ENCODE measurements at places on chromosomes 1 and 21.

DNA sequence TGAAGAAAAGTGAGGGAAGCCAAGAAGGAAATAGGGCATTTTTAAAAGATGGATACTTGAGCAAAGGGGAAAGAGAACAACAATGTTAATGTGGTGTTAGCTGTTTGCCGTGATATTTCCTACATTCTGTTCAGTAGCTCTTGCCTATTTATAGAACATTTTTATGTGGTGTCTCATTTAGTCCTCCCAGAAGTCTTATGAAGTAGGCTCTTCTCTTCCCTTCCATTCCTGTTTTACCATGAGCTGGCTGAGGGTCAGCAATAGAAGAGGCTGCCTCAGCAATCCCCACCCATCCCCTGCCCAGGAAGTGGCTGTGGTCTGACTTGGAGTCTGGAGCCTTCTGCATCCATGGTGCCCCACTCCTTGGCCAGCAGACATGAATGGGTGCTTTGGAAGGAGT lies 60.1 kb downstream of the KIAA0040 start:
- DNase-seq: no peak

DNA sequence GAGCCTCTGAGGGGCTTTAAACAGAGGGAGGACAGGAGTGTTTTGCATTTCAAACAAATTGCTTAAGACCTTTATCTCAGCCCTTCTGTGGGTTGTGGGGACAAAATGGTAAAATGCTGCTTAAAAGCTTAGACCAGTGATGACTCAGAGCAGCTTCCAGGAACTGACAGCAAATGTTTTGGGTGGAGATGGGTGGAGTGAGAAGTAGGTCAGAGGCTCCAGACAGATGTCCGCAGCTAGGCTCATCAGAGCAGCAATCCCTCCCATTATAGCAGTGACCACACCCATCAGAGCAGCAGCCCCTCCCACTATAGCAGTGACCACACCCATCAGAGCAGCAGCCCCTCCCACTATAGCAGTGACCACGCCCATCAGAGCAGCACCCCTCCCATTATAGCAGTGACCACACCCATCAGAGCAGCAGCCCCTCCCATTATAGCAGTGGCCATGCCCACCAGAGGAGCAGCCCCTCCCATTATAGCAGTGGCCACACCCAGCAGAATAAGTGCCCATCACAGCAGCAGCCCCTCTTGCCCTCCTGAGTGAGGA lies 532.2 kb downstream of the MATN1 start:
- DNase-seq: no peak

GRCh38 chr1:221294242-221294641 lies 415.0 kb downstream of the HLX start:
- DNase-seq: no peak

DNA sequence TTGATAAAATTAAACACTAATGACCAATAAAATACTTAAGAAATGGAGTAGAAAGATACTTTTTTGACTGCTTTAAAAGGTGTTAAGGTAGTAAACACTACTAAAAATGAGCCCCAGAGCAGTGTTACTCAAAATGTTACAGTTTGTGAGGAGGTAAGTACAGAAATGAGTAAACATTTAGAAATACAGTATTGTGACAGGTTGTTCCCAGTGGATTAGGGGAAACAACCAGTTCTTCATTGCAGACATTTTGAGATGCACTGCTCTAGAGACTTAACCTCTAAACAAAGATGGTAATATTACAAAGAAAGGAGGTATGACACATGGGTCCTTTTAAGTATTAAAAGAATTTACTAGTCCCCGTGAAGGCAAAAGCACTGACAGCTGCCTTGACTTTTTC lies 12.7 kb downstream of the DHX9 start:
- DNase-seq: no peak

- DNase-seq: peak; percentile 54
These were observed 50.8 kb downstream of the RHBG start for GRCh38 chr1:156419854-156420204.

DNA sequence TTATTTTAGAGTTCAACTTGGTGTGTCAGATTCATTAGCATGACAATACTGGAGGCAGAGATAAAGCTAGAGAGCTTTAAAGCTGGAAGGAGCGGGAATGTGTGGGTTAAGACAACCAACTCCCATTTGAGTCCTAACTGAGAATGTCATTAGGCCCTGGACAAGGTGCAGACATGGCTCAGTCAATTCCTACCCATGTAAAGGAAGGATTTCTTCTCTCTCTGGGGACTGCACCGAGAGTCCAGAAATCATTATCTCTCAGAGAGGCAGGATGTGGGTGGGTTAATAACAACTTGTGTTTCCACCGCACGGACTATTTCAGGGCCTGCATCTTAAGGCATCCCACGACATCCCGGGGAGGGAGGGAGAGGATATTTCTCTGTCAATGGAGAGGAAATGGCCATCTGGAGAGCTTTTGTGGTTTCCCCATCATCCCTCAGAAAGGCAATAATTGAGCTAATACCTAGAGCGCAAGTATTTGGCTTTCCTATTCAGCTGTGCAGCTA lies 46.7 kb upstream of the SARS1 start:
- DNase-seq: no peak

DNA sequence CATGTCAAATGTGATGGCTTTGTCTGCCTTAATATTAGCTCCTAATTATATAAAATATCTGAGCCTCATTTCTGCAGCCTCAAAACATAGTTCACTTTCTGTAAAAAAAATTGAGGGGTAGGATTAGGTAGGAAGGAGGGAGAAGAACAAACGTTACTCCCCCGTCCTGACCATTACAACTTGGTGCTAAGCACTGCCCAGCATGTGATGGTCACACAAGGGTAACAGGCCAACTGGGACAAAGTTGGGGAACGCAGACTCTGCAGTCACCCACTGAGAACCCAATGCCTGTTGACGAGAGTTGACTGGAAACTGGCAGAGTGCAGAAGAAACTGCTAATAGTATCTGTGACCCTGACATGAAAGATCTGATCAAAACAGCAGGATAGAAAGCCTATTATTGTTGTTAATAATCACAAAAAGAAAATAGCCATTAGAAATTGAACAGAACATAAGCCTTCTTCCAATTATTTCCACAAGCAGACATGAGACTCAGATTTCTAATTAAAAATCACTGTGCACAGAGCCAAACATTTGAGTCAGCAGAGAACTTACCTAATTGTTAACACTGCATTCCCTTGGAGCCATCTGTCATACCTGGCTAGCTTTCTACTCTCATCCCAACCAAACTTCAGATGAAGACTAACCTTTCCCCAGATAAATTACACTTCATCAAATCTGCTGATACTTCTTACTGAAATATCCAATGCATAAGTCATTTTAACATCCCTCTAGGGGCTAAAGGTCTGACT lies 5.5 kb downstream of the SORT1 start:
- DNase-seq: no peak

DNA sequence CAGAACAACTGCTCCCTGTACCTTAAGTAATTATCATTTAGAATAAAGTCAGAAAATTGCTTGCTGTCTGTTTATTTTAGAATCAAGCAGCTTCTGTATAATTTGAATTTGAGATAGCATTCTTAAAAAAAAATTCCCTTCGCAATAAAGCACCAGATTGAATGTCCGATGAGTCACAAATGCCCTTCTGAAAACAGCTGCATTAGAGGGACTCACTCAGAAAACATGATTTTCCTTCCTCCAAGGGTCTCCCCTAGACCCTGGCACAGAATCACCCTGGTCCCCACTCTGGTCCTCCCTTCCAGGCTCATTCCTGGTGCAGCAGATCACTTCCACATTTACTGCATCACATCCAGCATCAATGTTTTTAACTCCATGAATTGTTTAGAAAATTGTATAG lies 471.1 kb upstream of the VAMP3 start:
- no peak for DNase-seq

DNA sequence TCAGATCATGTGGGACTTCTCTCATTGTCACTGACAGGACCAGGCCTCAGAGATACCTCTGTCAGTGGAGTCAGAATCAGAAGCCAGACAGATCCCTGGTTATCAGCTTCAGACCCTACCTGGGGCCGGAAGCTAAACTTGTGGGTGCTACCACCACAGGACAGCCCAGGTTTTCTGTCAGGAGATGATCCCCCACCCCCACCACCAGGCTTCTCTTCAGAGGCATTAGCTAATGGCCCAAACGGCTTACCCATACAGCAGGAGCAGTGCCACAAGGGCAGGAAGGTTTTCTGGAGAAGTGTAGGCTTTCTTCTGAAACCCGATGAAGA lies 105.5 kb downstream of the ABCA4 start:
- DNase-seq: no peak

GRCh38 chr21:44010429-44010828 lies 1.7 kb upstream of the TRAPPC10 start:
- DNase-seq: no peak

GRCh38 chr1:94660994-94661393 lies 119.4 kb upstream of the F3 start:
- no peak for DNase-seq

DNA sequence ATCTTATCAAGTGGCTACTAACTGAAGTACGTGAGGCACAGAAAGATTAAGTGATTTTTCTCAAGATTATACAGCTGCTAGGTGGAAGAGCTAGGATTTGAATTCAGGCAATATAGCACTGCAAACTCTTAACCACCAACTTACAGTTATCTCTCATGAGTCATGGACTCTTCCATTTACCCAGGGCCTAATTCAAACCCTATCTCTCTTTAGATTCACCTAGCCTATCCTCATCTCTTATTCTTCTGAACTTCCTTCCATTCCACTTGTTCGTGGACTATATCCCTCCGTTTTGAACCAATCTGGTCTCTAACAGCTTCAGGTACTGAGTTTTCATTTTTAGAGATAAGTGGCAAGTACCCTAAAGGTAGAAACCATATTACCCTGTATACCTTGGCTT lies 92.8 kb upstream of the DMRTA2 start:
- DNase-seq: no peak

- DNase-seq: no peak
These were observed 306.4 kb downstream of the RPS6KC1 start for GRCh38 chr1:213357403-213357802.

- no peak for DNase-seq
These were observed 215.5 kb upstream of the VAMP3 start for GRCh38 chr1:7555391-7556185.

DNA sequence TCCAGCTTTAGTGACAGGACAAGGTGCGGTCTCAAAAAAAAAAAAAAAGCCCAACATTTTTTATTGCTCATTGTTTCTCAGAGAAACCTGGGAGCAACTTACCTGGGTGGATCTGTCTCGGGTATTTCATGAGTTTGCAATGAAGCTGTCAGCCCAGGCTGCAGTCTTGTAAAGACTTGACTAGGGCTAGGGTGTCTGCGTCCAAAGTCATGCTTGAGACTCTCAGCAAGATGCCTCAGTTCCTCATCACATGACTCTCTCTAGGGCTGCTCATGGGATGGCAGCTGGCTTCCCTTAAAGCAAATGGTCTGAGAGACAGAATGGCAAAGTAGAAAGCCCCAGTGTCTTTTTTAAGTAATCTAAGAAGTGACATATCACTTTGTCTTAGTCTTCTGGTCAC lies 8.1 kb downstream of the GABPA start:
- no peak for DNase-seq

DNA sequence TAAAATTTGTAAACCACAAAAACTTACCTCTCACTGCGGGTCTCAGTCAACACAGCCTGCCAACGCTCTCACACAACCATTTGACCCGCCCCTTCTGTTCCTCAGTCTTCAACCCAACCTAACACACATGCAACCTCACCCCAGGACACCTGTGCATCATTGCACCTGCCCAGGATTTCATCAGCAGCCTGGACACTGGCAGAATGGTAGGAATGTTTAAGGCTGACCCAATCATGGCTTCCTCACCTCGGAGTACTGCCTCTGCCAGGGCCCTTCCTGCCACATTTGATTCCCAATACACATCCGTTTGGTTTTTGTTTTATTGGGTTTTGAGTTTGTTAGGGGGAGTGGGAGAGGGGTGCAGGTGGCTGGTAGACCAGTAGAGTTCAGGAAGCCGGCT lies 40.7 kb downstream of the TOMM20 start:
- DNase-seq: no peak

Measured in GM12892 (cell line).